Stimulated activated CD4-positive, alpha-beta T cell treated with anti-CD3 and anti-CD28 coated beads, Interleukin-1b, Interleukin-23, amount 100 ng/mL, for 1 hour (primary cell): ENCODE measurements at places on chromosomes 6 and 20.

DNA sequence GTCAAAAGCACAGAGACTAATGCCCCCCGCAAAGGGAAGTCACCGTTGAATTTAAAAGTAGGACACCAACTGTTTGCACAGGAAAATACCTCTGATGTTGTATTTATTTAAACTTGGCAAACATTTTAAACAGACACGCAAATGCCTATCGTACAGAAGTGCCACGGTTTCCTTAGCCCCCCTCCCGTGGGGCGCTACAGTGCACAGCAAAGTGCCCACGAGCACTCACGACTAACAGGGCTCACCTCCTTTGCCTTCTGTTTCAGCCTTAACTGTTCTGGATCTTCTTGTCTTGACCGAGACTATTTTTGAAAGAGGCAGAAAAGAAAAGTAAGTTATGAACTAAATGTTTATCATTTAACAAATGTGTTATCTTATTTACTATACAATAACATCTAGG is 67.8 kb downstream of the TAF4 start:
- DNase-seq, result no peak

GRCh38 chr6:49430187-49430586 is 32.9 kb downstream of the MMUT start:
- no peak for DNase-seq

DNA sequence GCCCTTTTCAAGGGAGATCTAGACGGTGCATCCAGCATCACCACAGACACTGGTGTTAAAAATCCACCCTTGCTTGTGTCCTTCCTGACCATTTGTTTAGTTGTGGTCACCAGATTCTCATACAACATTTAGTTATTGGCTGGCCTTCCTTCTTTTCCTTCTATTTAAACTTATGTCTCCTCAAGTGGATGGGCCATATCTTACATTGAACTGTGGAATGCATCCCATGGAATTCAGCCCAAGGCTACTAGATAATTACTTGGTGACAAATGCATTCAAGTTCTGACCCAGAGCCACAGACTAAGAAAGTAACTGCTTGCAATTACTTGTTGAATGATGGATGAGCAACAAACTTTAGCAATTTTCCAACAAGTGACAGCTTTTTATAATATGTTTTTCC is 198.9 kb upstream of the SSTR4 start:
- DNase-seq, result no peak

GRCh38 chr6:82584194-82584695 is 220.6 kb downstream of the TPBG start:
- no peak for DNase-seq

DNA sequence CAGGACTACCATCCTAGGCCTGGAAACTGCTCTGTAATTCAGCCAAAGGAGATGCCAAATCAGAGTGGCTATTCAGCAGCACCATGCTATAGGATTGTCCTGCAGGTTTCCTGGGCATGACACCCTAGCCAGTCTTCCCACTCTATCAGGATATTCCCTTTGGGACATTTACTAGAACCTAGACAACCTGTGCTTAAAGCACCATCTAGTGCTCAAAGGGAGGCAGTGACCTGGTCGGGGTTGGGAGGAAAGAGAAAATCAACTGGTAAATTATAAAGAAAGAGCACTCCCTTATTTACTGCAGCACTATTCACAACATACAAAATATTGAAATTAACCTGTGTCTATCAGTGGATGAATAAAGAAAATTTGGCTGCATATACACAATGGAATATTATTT is 67.2 kb upstream of the SMLR1 start:
- DNase-seq, result no peak

DNA sequence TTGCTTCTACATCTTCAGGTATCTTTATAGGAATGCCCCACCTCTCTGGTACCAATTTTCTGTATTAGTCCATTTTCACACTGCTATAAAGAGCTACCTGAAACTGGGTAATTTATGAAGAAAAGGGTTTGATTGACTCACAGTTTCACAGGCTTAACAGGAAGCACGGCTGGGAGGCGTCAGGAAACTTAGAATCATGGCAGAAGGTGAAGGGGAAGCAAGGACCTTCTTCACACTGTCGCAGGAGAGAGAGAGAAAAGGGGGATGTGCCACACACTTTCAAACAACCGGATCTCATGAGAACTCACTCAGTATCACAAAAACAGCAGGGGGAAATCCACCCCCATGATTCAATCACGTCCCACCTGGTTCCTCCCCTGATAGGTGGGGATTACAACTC is 24.4 kb upstream of the LY86 start:
- no peak for DNase-seq

- no peak for DNase-seq
Observed at GRCh38 chr20:21109144-21109543, 3.0 kb upstream of the LINC00237 start.

- no peak for DNase-seq
Observed at GRCh38 chr6:43887340-43887858, 117.4 kb downstream of the VEGFA start.

- no peak for DNase-seq
Observed at GRCh38 chr6:107032051-107032450, 4.1 kb downstream of the MTRES1 start.

DNA sequence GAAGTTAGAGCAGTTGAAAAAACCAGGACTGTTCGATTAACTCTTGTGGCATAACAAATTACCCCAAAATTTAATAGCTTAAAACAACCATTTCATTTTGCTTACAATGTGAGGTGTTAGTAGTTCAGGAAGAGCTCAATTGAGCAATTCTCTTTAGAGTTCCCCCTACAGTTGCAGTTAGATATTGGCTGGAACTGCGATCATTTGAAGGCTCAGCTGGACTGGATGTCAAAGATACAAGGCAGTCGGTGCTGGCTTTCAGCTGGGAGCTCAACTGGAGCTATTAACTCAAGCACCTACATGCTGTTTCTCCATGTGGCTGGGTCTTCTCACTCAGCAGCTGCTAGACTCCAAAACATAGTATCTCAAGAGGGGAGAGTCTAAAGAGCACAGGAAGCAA is 96.0 kb upstream of the LOC128125822 start:
- DNase-seq, result no peak
